ENCODE measurements at places on chromosomes 6 and 20. TPM values are rescaled to one million over a fixed set of nuclear protein-coding genes. Genes with fewer than 3 reads are reported as not detected.
A peak's percentile ranks its signal among the peaks of the same experiment; 100 is the strongest.

The LCA5 gene
- total RNA-seq, result 0.25 TPM

GRCh38 chr20:23565503-23566045 is 2.7 kb downstream of the CST9L start:
- no peak for DNase-seq
- no peak overlapping the region for H3K4me3 ChIP-seq
- H3K4me1 ChIP-seq, result no peaks in the 10 kb centered on the region
- no peaks in the 10 kb centered on the region for H3K27me3 ChIP-seq

The PKIG gene
- total RNA-seq, result 4.6 TPM

GRCh38 chr6:43865932-43866645 is 96.1 kb downstream of the VEGFA start:
- no peaks in the 10 kb centered on the region for H3K4me1 ChIP-seq
- no peak overlapping the region for H3K4me3 ChIP-seq
- DNase-seq, result no peak
- H3K27ac ChIP-seq, result no peak overlapping the region
- peaks cover 2% of the 10 kb centered on the region for H3K27me3 ChIP-seq

The OLIG3 gene
- total RNA-seq, result not detected

The CD24 gene
- 0.21 TPM for total RNA-seq

- H3K36me3 ChIP-seq, result peaks cover 27% of the 10 kb centered on the region
- DNase-seq, result no peak
- H3K4me1 ChIP-seq, result peaks cover 28% of the 10 kb centered on the region
These were observed 9.1 kb downstream of the DYNLRB1 start for GRCh38 chr20:34525342-34525708.

DNA sequence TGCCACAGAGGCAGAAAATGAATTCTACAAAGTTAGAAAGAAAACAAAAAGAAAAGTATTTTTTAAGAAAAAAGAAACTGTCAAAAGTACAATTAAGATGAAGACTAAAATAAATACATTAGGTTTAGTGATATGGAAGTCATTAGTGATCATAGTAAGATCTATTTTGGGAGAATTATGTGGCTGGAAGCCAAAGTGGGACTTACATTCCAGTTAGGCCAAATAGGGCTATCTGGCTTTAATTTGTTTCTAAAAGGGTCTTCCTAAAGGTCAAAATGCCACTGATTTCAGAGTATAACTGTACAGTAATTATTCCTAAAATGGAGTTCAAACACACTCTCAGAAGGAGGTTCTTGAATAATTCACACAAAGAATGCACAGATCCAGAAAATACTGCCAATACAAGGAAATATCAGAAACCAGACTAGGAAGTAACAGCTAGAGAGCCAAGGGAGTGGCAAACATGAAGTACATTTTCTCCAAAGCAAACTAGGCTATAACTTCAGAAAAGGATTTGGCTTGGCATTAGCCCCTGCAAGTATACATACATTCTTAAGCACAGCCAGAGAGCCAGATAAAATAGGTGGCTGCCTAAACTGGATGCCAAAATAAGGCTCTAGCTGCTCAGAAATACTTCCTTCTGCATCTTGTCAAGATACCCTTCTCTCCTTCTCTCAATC is 45.3 kb downstream of the PDSS2 start:
- H3K36me3 ChIP-seq, result no peaks in the 10 kb centered on the region

GRCh38 chr6:41591859-41592502 is 45.8 kb downstream of the FOXP4 start:
- peaks cover 3% of the 10 kb centered on the region for H3K4me1 ChIP-seq
- peak; percentile 87 for DNase-seq
- H3K4me3 ChIP-seq, result no peak overlapping the region
- no peak overlapping the region for H3K27ac ChIP-seq

The SLC26A8 gene
- total RNA-seq, result not detected

The THBS2 gene
- not detected for total RNA-seq

GRCh38 chr6:99563056-99563723 is 5.3 kb downstream of the CCNC start:
- no peak overlapping the region for H3K4me3 ChIP-seq
- no peak overlapping the region for H3K27ac ChIP-seq
- H3K27me3 ChIP-seq, result no peaks in the 10 kb centered on the region
- peaks cover 26% of the 10 kb centered on the region for H3K4me1 ChIP-seq

- DNase-seq, result no peak
- peaks cover 2% of the 10 kb centered on the region for H3K4me1 ChIP-seq
- no peak overlapping the region for H3K4me3 ChIP-seq
- peaks cover 10% of the 10 kb centered on the region for H3K27me3 ChIP-seq
These were observed 110.3 kb downstream of the BCAS1 start for GRCh38 chr20:53959911-53960578.

DNA sequence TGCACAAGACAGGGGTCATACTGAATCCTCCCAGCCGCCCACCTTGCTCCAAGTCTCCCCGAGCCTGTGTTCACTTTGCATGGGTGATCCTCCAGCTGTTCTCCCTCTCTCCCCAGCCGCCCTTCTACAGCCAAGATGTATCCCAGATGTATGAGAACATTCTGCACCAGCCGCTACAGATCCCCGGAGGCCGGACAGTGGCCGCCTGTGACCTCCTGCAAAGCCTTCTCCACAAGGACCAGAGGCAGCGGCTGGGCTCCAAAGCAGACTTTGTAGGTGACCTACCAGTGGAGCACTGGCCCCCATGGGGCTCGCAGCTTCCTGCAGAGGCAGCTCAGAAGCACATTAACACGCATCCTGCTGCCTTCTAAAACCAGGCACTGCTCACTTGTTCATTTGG is 14.6 kb upstream of the IFT52 start:
- DNase-seq, result no peak
- H3K27ac ChIP-seq, result no peak overlapping the region
- H3K4me1 ChIP-seq, result no peaks in the 10 kb centered on the region
- no peaks in the 10 kb centered on the region for H3K36me3 ChIP-seq

The ADGRF4 gene
- not detected for total RNA-seq

The CLIC5 gene
- 2.2 TPM for total RNA-seq

The SLA2 gene
- total RNA-seq, result 48.7 TPM

GRCh38 chr6:113856375-113856624 is 845 bp upstream of the MARCKS start:
- H3K36me3 ChIP-seq, result no peaks in the 10 kb centered on the region
- H3K27ac ChIP-seq, result no peak overlapping the region
- H3K4me3 ChIP-seq, result no peak overlapping the region

- H3K36me3 ChIP-seq, result no peaks in the 10 kb centered on the region
- H3K27me3 ChIP-seq, result no peaks in the 10 kb centered on the region
- no peak for DNase-seq
- H3K4me3 ChIP-seq, result no peak overlapping the region
- H3K27ac ChIP-seq, result no peak overlapping the region
- peaks cover 14% of the 10 kb centered on the region for H3K4me1 ChIP-seq
These were observed 130.4 kb upstream of the LRFN2 start for GRCh38 chr6:40717411-40718057.

- H3K4me3 ChIP-seq, result no peak overlapping the region
- H3K36me3 ChIP-seq, result no peaks in the 10 kb centered on the region
- DNase-seq, result no peak
- H3K27me3 ChIP-seq, result peaks cover 2% of the 10 kb centered on the region
- H3K4me1 ChIP-seq, result no peaks in the 10 kb centered on the region
These were observed 389.1 kb upstream of the CHD6 start for GRCh38 chr20:42007251-42007650.

GRCh38 chr6:136306466-136306865 is 16.8 kb upstream of the BCLAF1 start:
- no peak for DNase-seq
- H3K27ac ChIP-seq, result no peak overlapping the region
- H3K27me3 ChIP-seq, result peaks cover 2% of the 10 kb centered on the region
- no peaks in the 10 kb centered on the region for H3K36me3 ChIP-seq
- no peak overlapping the region for H3K4me3 ChIP-seq

The RAET1L gene
- not detected for total RNA-seq

DNA sequence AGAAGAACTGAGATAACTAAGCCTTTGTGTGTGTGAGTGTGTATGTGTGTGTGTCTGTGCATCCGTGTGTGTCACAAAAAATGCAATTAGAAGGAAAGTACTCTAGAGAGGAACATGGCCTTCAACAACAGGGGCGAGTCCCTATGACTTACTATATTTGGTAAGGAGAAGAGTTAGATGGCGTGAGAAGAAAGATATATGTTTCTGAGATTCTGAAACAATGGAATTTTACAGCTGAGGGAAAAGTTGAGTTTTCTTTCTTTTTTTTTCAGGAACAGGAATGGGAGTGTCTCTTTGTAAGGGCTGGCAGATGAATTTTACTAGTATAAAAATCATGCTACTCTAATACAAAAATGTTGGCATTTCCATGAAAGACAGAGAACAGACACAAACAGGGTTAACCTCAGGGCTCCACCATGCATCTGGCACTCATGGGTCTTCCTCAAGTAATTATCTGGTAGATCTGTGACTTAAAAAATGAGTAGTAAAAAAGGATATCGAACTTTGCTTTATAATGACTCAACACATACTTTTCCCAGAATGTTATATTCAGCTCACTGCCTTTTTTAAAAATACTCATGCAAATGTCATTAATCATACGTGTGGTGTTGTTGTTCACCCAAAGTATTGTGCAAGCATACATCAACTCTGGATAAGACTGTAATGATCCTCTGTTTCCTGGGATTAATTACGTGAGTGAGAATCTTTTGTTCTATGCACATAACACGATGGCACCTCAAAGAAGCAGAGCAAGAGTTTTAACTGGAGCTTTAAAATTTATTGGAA is 12.8 kb upstream of the SASH1 start:
- no peaks in the 10 kb centered on the region for H3K36me3 ChIP-seq
- H3K4me1 ChIP-seq, result no peaks in the 10 kb centered on the region
- H3K27me3 ChIP-seq, result peaks cover 30% of the 10 kb centered on the region
- no peak overlapping the region for H3K27ac ChIP-seq
- no peak overlapping the region for H3K4me3 ChIP-seq
- DNase-seq, result no peak

DNA sequence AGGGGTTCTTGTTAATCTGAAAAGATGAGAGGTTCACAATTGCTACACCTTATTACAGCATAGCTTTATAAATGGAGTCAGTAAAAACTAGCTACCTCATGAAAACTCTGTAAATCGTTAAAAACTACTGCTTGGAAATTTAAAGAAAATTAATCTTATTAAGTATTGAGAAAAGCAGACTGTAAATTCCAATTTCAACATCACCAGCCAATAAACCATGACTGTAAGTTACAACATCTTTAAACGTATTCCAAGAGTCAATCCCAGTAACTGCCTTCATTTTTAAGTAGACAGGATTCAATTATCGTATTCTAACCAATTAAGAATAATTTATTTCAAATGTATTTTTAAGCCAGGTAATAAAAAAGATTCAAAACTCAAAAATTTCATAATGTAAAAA is 70.3 kb downstream of the ATG5 start:
- DNase-seq, result no peak
- H3K4me3 ChIP-seq, result no peak overlapping the region
- no peaks in the 10 kb centered on the region for H3K27me3 ChIP-seq
- H3K4me1 ChIP-seq, result peaks cover 16% of the 10 kb centered on the region
- no peak overlapping the region for H3K27ac ChIP-seq

- H3K4me1 ChIP-seq, result no peaks in the 10 kb centered on the region
- H3K27ac ChIP-seq, result no peak overlapping the region
- no peaks in the 10 kb centered on the region for H3K27me3 ChIP-seq
- DNase-seq, result no peak
- no peak overlapping the region for H3K4me3 ChIP-seq
These were observed 184.5 kb upstream of the AGPAT4 start for GRCh38 chr6:161458201-161458951.

GRCh38 chr6:166623318-166623717 is 3.7 kb downstream of the RPS6KA2 start:
- H3K4me1 ChIP-seq, result peaks cover 9% of the 10 kb centered on the region
- H3K36me3 ChIP-seq, result no peaks in the 10 kb centered on the region
- no peak overlapping the region for H3K4me3 ChIP-seq
- no peak overlapping the region for H3K27ac ChIP-seq
- DNase-seq, result no peak

The TAP2 gene
- 150 TPM for total RNA-seq

The CPXM1 gene
- 2.7 TPM for total RNA-seq

GRCh38 chr6:20367743-20368485 is 33.8 kb upstream of the E2F3 start:
- H3K36me3 ChIP-seq, result no peaks in the 10 kb centered on the region
- peak overlapping the region; percentile 49 for H3K27ac ChIP-seq
- DNase-seq, result peak; percentile 44
- H3K4me3 ChIP-seq, result no peak overlapping the region
- H3K27me3 ChIP-seq, result no peaks in the 10 kb centered on the region

- peaks cover 10% of the 10 kb centered on the region for H3K36me3 ChIP-seq
- peaks cover 6% of the 10 kb centered on the region for H3K4me1 ChIP-seq
- no peaks in the 10 kb centered on the region for H3K27me3 ChIP-seq
- H3K4me3 ChIP-seq, result no peak overlapping the region
- DNase-seq, result no peak
These were observed 122.6 kb downstream of the SULF2 start for GRCh38 chr20:47662483-47663353.

DNA sequence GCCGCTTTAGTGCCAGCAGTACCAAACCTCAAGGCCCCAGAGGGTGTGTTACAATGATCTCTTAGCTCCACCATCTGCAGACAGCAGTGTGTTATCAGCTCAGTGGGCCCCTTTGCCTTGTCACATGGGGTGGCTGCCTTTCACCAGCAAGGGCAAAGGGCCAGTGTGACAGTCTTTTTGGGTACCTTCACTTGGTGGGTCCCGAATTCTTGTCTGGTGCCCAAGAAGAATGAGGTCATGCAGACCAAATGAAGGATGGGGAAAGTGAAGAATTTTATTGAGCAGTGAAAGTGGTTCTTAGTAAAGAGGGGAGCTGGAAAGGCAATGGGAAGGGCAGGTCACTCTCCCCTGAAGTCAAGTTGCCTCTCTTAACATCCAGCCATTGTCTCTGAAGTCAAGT is 2.9 kb upstream of the SMIM28 start:
- no peak for DNase-seq
- H3K4me3 ChIP-seq, result no peak overlapping the region
- no peaks in the 10 kb centered on the region for H3K36me3 ChIP-seq
- H3K27ac ChIP-seq, result no peak overlapping the region

- DNase-seq, result no peak
- H3K36me3 ChIP-seq, result peaks cover 2% of the 10 kb centered on the region
- H3K4me3 ChIP-seq, result no peak overlapping the region
- H3K27ac ChIP-seq, result no peak overlapping the region
- peaks cover 17% of the 10 kb centered on the region for H3K27me3 ChIP-seq
These were observed 2.8 kb downstream of the KCNQ5 start for GRCh38 chr6:72624557-72625160.

GRCh38 chr6:154543628-154544027 is 33.1 kb upstream of the CNKSR3 start:
- H3K36me3 ChIP-seq, result no peaks in the 10 kb centered on the region
- no peak overlapping the region for H3K27ac ChIP-seq
- no peak for DNase-seq
- no peak overlapping the region for H3K4me3 ChIP-seq
- peaks cover 2% of the 10 kb centered on the region for H3K27me3 ChIP-seq

The ZNF311 gene
- total RNA-seq, result 1.0 TPM

Measured in activated CD4-positive, alpha-beta T cell treated with anti-CD3 and anti-CD28 coated beads for 36 hours (primary cell).